Progenitor cell of endocrine pancreas (in vitro differentiated cells): ENCODE measurements at places on chromosomes 3 and 15. TPM values are rescaled to one million over a fixed set of nuclear protein-coding genes. Genes with fewer than 3 reads are reported as not detected.

DNA sequence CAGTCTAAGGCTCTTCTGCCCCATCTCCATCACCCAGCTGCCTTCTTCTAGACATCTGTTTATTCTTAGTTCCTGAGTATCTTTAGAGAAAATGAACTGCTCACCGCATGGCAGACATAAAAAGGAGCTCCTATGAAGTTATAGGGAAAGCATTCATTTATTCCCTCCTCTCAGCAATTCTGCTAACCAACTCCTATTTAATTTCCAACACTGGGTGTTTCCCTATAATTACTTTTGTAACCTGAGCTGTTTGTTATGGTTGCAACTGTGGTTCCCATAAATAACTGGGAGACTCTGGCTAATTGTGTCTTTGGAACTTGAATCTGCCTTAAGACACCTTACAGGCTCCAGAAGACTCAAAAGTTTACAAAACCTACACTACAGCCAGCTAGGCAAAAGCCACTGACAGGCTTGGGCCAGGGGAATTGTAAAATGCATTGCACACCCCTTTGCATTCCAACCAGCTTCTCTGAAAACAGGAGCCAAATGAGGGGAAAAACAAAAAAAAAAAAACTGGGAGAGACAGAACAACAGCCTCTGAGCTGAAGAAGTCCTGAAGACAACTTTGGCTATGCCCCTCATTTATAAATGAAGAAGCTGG, 231.5 kb upstream of the FEZF2 start:
- no peak overlapping the region for H3K4me3 ChIP-seq
- no peak for DNase-seq
- no peak overlapping the region for H3K27ac ChIP-seq
- H3K36me3 ChIP-seq = peaks cover 1% of the 10 kb centered on the region
- peaks cover 13% of the 10 kb centered on the region for H3K4me1 ChIP-seq

DNA sequence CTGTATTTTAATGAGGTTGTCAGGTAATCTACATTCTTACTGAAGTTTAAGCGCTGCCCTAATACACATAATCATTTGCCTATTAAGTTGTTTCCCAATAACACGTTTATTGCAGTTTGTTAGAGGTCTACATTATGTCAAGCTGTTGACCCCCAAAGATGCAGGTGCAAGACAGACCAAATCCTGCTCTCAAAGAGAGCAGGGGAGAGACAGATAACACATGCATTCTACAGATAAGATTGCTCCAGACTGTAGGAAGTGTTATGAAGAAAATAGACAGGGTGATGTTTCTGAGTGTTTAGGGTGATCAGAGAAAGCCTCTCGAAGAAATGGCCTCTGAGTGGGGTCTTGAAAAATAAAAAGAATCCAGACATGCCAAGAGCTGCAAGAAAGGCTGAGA, 24.8 kb upstream of the OXTR start:
- H3K36me3 ChIP-seq = no peaks in the 10 kb centered on the region
- no peak overlapping the region for H3K27ac ChIP-seq
- no peak overlapping the region for H3K4me3 ChIP-seq
- no peaks in the 10 kb centered on the region for H3K4me1 ChIP-seq

GRCh38 chr15:95300958-95301357, 1029.5 kb upstream of the NR2F2 start:
- peaks cover 1% of the 10 kb centered on the region for H3K36me3 ChIP-seq
- H3K27ac ChIP-seq = peak overlapping the region; percentile 1
- no peaks in the 10 kb centered on the region for H3K27me3 ChIP-seq
- DNase-seq = no peak
- H3K4me3 ChIP-seq = no peak overlapping the region

DNA sequence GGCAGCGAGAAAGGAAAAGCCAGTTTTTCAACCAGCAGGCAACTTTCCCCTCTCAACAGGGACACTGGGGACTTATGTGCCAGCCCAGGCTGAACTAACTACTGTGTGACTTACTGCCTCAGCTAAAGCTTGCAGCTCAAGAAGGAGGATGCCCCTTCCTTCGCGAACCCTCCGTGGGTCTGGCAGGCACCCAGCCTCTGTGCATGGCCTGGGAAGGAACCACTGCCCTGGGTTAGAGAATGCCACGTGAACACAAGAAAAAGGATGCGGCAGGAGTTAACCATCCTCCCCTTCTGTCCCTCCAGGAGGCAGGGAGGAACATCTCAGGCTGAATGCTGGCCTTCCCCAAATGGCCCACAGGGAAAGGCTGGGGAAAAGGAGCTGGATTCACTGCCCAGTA, 29.0 kb downstream of the CHDH start:
- no peak for DNase-seq
- H3K27me3 ChIP-seq = no peaks in the 10 kb centered on the region
- H3K4me1 ChIP-seq = no peaks in the 10 kb centered on the region
- H3K4me3 ChIP-seq = no peak overlapping the region
- peaks cover 4% of the 10 kb centered on the region for H3K36me3 ChIP-seq
- H3K27ac ChIP-seq = no peak overlapping the region

GRCh38 chr3:10268930-10269329, 20.7 kb downstream of the TATDN2 start:
- peaks cover 21% of the 10 kb centered on the region for H3K36me3 ChIP-seq
- H3K27me3 ChIP-seq = no peaks in the 10 kb centered on the region
- DNase-seq = no peak
- H3K27ac ChIP-seq = no peak overlapping the region

DNA sequence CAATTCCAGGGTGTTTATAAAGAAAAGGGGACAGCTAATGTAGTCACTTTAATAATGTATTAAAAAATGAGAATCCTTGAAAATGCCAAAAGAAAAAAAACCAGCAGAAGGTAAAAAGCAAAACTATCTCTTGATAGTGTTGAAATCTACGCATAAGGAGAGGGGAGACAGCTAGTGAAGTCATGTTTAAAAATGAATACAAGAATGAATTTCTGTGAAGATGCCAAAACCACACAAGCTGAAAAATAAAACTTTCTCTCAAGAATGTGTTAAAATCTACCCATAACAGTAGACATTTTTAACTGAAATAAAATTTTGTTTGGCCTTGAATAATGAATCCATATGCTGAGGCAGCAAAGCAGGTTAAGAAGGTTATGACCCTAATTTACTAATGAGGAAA, 42.2 kb upstream of the TMEM108 start:
- no peaks in the 10 kb centered on the region for H3K27me3 ChIP-seq
- no peaks in the 10 kb centered on the region for H3K36me3 ChIP-seq
- no peaks in the 10 kb centered on the region for H3K4me1 ChIP-seq
- no peak for DNase-seq
- no peak overlapping the region for H3K4me3 ChIP-seq

- peaks cover 10% of the 10 kb centered on the region for H3K4me1 ChIP-seq
- DNase-seq = no peak
- no peaks in the 10 kb centered on the region for H3K27me3 ChIP-seq
- H3K36me3 ChIP-seq = peaks cover 5% of the 10 kb centered on the region
These were observed 6.8 kb upstream of the TRIM69 start for GRCh38 chr15:44729408-44730127.

DNA sequence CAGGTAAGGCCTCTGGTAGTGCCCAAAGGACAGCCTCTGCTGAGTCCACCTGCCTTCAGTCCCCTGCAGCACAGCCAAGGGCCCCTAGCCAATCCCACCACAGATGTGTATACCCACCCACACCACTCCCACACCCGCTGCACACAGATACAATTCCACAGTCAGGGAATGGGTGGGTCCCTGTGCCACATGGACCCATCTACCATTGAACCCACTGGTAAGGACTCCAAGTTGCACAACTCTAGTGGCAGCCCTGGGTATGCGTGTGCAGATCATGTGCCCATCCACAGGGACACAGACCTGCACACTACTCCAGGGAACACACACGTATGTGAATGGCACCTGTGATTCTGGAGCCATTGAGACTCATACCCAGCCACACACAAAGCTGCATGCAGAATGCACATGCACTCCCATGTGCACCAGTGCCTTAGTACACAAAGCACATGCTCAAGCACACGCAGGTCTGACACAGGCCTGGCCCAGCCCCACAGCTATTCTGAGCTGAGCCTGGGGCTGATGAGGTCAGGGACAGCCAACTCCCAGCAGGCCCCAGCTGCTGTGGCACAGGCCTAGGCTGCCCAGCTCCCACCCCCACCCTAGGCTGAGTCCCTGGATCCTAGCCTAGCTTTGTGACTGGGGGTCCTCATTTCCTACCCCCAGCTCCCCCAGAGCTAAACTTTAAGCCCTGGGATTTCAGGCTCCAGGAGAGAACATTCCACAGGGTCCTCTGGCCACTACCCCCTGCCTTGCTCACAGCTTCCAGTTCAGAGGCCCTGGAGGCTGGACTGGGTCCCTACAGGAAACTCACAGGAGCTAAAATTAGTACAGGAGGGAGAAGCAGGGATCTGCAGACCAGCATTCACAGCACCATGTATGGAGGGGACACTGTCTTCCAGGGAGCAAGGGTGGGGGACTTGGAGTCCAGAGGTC, 2.7 kb upstream of the ALS2CL start:
- H3K4me1 ChIP-seq = peaks cover 8% of the 10 kb centered on the region
- DNase-seq = no peak
- H3K36me3 ChIP-seq = no peaks in the 10 kb centered on the region
- peaks cover 31% of the 10 kb centered on the region for H3K27me3 ChIP-seq

DNA sequence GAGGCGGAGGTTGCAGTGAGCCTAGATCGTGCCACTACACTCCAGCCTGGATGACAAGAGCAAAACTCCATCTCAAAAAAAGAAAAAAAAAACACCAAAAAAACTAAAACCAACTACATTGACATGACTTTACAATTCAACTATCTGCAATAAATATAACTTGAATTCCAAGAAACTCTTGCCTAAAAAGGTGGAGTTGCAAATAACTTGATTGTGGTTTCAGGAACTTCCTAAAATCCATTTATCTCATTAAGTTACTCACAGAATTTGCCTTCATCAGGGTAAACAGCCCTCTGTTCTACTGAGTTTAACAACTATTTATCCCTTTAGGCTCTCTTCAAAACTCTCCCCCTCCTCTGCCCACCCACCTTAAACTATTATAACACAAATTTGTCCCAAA, 2.7 kb upstream of the MAPK6 start:
- H3K4me3 ChIP-seq = no peak overlapping the region
- peaks cover 21% of the 10 kb centered on the region for H3K4me1 ChIP-seq
- H3K36me3 ChIP-seq = no peaks in the 10 kb centered on the region
- H3K27me3 ChIP-seq = no peaks in the 10 kb centered on the region
- DNase-seq = no peak

DNA sequence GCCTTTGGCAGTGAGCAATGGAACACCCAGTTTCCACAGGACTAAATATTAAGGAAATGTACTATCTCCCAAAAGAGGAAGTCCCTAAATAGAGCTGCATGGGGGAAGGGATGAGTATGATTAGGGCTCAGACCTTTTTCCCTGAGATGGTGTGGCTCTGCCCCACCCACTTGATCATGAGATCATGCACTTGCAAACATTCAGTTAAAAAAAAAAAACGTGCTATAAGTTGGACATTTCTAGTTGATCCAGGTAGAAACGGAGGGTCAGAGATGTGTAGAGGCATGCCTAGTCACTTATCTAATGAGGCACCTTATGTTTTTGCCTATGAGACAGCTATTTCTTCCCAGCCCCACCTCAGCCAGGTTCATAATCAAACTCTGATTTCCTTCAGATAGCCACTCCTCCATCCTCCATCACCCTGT, 24.5 kb upstream of the SSR3 start:
- H3K27me3 ChIP-seq = peaks cover 4% of the 10 kb centered on the region
- H3K27ac ChIP-seq = no peak overlapping the region
- H3K36me3 ChIP-seq = no peaks in the 10 kb centered on the region
- no peak for DNase-seq
- no peak overlapping the region for H3K4me3 ChIP-seq

DNA sequence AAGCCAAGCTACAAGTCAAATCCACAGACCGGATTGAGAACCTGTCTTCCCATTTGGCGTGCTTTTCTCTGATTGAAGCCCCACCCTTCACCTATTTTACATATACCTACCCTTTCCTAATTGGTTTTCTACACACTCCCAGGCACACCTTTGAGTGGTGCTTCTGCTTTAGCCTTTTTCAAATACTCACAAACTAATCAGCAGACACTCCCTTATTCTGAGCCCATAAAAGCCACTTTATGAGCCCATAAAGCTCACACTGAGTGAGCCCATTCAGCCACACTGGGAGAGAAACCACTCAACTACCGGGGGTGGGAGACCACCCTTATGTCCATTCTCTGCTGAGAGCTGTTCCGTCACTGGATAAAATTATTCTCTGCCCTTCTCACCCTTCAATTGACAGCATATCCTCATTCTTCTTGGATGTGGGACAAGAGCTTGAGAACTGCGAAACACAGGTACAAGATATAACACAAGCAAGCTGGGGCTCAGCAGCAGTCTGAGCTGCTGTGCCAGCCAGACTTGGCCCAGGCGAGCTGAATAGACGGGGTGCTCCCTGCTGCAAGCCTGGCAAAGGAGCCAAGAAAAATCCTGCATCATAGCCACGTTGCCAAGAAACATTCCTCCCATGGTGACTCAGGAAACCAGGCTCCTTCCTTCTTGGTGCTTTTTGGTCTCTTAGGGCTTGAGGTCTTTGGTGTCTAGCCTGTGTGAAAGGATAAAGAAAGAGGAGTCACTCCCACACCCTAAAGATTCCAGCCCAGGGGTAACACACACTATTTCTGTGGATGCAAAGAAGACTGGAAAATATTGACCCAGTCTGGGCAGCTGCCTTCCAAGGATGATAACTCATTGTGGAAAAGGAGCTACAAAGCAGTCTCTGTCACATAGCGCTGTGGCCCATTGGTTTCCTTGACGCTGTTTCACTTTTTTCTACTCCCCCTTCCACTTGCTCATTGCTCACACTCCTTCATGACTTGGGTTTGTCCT, 609.7 kb downstream of the MCTP2 start:
- H3K4me1 ChIP-seq = peaks cover 5% of the 10 kb centered on the region
- peaks cover 2% of the 10 kb centered on the region for H3K36me3 ChIP-seq
- H3K27ac ChIP-seq = no peak overlapping the region

DNA sequence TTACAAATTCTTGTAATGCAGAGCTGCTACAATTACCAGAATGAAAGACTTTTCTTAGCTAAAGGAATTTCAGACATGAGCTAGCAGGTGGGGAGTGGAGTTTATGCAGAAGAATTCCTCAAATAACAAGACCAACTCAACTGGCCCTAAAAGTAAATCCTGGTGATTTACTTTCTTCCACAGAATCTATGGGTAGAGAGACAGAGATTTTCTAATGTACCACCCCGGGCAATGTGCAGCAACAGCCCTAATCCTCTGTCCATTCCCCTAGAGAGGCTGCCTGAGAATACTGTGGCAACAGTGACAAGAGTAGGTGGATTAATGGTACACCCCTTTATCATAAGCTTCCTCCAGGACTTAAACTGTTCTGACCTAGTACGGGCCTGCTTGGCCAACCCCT, 55.2 kb downstream of the AQR start:
- H3K4me1 ChIP-seq = no peaks in the 10 kb centered on the region
- H3K27me3 ChIP-seq = no peaks in the 10 kb centered on the region
- no peak overlapping the region for H3K27ac ChIP-seq

- H3K4me3 ChIP-seq = no peak overlapping the region
- no peaks in the 10 kb centered on the region for H3K36me3 ChIP-seq
- DNase-seq = no peak
- no peaks in the 10 kb centered on the region for H3K4me1 ChIP-seq
- H3K27ac ChIP-seq = no peak overlapping the region
These were observed 50.3 kb downstream of the BTLA start for GRCh38 chr3:112448939-112449338.

CERS3 gene
- 0.38 TPM in 1 of 2 replicates, not detected in the other for total RNA-seq

AP3B2 gene
- total RNA-seq = 13.2 and 14.4 TPM in 2 replicates

GPD1L gene
- total RNA-seq = 13.0 and 13.8 TPM in 2 replicates

GOLGA6L22 gene
- not detected in 2 replicates for total RNA-seq

KLHL24 gene
- total RNA-seq = 72.8 and 79.6 TPM in 2 replicates

CPNE4 gene
- 4.6 and 5.5 TPM in 2 replicates for total RNA-seq

SOX2 gene
- 55.0 and 72.0 TPM in 2 replicates for total RNA-seq
